ENCODE measurements at places on chromosomes 1 and 21.

DNA sequence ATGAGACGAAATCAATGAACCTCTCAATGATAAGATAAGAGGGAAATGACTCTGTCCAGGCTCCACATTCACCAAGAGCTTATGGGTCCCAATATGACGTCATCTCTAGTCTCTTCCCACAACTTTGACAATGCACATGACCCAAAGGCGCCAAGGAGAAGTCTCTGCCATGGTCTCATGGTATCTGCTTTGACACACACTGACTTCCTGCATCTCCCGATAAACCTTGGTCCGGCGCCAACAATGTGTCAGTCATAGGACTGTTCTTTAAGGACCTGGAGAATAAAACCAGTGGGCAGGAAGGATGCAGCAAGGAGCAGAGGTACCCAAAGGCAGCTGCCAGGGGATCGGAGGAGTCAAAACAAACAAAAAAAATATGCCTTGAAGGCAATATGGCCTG, 46.9 kb upstream of the TMEM51 start:
- DNase-seq = no peak

DNA sequence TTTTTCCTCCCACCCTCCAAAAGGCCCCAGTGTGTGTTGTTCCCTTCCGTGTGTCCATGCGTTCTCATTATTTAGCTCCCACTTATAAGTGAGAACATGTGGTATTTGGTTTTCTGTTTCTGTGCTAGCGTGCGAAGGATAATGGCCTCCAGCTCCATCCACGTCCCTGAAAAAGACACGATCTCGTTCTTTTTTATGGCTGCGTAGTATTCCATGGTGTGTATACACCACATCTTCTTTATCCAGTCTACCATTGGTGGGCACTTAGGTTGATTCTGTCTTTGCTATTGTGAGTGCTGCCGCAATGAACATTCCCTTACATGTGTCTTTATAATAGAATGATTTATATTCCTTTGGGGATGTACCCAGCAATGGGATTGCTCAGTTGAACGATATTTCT, 177.8 kb downstream of the ETS2 start:
- DNase-seq = no peak

- DNase-seq = no peak
Observed at GRCh38 chr1:173715538-173715844, 710 bp downstream of the KLHL20 start.

GRCh38 chr1:15592285-15592684, 7.4 kb upstream of the AGMAT start:
- no peak for DNase-seq

- no peak for DNase-seq
Observed at GRCh38 chr1:107949467-107950253, 15.3 kb downstream of the VAV3 start.

- DNase-seq = no peak
Observed at GRCh38 chr1:91282695-91283420, 121.8 kb downstream of the HFM1 start.

DNA sequence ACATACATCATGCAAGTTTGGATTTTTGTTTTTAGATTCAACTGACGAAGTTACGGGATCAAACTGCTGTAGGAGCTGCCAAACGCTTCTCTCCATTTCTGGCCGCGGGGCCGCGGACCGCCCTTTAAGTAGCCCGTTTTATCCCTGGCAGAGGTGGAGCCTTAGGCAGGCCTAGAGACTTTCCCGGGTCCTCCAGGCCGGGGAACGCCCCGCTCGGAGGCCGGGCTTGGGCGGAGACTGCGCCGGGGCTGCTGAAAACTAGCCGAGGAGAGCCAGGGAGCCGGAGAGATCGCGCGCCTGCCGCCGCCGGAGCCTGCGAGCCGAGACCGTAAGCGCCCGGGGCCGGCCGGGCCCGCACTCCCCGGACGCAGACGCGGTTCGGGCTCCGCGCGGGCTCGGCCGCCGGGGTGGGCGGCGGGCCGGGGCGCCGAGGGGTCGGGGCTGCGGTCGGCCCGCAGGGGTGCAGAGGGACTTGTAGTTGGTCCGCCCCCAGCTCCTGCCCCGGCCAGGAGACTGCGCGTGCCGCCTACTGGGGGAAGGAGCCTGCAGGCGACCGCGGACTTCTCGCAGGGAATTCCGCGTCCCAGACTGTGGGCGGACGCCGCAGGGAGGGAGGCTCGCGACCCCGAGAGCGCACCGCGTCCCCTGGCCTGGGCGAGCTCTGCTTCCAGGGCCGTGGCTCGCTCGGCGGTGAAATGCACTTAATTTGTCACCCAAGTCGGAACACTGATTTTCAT, at the start of gene EPHX1:
Gene EPHX1 (plus strand): TSS at position 283 of the 737 bp plus-strand sequence. CDS start 18,606 bp downstream, outside the sequence.
- DNase-seq = peak; percentile 69

DNA sequence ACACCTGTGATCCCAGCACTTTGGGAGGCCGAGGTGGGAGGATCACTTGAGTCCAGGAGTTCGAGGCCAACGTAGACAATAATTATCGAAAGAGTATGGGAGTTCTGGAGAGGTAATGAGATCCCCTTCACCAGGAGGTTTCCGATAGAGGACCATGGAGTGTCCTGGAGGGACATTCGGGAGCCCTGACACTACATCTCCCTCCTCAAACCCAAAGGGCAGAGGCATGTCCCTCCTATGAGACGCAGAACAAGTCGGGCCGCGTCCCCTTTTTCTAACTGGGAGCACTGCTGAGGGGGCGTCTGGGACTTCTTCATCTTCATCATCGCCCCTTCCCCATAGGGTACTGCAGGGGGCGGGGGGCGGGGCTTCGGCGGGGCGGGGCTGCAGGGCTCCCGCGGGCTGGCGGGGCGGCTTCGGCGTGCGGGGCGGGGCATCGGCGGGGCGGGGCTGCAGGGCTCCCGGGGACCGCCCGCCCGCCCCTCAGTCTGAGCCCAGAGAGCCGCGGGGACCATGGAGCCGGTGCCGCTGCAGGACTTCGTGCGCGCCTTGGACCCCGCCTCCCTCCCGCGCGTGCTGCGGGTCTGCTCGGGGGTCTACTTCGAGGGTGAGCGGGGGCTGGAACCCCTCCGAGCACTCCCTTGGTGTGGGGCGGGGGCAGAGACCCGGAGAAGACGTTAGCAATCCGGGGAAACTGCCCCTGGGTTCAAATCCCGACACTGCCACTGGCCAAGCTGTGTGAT, at the start of gene THEMIS2:
Gene THEMIS2 (plus strand): TSS at position 486 of the 743 bp plus-strand sequence. CDS start 28 bp downstream, at position 514.
- no peak for DNase-seq

DNA sequence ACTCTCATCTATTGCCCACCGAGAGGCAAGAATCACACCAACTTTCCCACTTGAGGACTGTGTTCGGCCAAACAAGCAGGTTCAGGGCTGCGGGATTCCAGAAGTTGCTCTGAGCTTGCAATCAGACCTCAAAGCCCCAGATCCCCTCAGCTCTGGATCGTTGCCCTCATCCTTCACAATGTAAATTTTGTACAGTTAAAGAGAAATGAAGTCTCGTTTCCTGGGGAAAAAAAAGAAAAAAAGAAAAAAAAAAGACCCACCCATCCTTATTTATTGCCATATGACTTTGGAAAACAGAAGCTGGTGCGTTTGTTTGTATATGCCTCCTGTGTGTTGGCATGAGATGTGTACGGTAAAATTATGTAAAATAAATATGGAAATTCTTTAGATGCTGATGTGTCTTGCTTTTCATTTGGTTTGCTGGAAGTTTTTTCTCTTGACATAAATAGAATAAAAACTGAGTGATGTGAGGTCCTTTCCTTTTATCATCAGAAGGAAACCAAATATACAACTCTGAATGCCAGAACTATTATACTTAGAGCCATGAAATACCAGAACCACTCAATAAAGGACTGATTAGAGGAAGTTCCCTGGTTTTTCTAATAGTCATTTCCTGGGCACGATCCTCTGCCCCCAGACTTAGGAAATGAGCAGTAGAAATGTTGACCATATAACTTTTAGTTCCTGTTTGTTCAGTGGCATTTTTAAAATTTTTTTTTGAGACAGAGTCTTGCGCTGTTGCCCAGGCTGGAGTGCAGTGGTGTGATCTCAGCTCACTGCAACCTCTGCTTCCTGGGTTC, 48.7 kb downstream of the LHX4 start:
- no peak for DNase-seq

DNA sequence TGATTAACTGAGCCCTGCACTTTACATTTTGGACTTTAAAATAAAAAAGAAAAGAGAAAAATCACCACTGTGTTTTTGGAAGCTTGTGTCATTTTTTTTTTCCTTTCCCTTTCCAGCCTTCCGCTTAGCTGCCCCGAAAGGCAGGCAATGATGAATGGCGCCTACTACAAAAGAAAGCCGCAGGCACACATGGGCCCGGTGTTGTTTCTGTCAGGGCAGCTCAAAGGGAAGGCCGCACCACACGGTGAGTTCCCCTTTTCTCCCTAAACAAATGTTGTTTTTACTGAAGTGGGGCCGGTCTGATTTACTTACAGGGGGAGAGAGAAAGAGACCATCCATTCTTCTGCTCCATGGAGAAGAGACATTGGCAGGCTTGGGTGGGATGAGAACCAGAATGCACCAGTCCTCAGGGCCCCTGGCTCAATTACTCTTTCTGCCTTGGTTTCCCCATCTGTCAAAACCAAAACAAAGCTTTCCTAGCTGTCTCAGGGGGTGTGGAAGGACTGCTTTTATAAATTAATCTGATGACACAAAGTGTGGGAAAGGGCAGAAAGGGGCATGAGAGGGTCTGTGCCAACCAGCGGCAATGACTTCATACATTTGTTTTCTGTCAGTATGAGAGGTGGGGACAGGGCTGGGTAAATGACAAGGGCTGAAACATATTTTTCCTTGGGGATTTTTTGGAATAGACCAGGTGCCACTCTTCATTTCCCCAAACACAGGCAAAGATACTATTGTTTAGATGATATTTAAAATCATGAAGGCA, 91.4 kb upstream of the PLXNA2 start:
- DNase-seq = no peak

- no peak for DNase-seq
Observed at GRCh38 chr1:231929311-231929710, 302.7 kb downstream of the DISC1 start.

GRCh38 chr1:30962609-30963508, 54.3 kb upstream of the SDC3 start:
- no peak for DNase-seq

Data from SW 1271 (cell line).